ENCODE measurements at places on chromosomes 4 and X.

- DNase-seq = no peak
Observed at GRCh38 chr4:134862116-134862515, 660.5 kb upstream of the PABPC4L start.

GRCh38 chr4:185801471-185801870 lies 10.5 kb downstream of the SORBS2 start:
- no peak for DNase-seq

- no peak for DNase-seq
Observed at GRCh38 chrX:109384699-109385098, 97.2 kb downstream of the GUCY2F start.

DNA sequence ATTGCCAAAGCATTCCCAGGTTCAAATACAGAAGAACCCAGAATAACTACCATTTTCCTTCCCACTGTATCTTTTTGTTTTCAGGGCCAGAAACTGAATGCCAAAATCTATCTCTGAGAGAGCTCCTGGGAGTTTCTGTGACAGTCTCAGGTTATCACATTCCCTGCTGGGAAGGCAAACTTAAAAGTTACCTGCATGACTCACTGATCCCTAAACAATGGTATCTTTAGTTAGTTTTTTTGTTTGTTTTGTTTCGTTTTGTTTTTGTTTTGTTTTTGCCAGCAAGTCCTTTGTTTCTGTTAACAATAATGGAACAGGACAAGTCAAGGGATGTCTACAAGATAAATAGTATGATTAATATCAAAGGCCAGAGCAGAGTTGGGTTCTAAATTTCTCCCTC lies 34.3 kb downstream of the PAPSS1 start:
- no peak for DNase-seq

DNA sequence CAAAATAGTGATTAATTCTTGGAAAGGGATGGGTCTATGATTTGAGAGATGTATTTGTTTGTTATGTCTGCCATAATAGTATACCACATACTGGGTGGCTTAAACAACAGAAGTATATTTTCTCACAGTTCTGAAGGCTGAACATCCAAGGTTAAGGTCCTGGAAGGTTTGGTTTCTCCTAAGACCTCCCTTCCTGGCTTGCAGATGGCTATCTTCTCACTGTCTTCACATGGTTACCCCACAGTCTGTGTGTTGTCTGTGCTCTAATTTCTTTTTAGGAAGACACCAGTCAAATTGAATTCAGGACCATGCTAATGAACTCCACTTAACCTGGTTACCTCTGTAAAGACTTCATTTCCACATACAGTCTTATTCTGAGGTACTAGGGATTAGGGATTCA lies 25.6 kb downstream of the CXCL2 start:
- no peak for DNase-seq

DNA sequence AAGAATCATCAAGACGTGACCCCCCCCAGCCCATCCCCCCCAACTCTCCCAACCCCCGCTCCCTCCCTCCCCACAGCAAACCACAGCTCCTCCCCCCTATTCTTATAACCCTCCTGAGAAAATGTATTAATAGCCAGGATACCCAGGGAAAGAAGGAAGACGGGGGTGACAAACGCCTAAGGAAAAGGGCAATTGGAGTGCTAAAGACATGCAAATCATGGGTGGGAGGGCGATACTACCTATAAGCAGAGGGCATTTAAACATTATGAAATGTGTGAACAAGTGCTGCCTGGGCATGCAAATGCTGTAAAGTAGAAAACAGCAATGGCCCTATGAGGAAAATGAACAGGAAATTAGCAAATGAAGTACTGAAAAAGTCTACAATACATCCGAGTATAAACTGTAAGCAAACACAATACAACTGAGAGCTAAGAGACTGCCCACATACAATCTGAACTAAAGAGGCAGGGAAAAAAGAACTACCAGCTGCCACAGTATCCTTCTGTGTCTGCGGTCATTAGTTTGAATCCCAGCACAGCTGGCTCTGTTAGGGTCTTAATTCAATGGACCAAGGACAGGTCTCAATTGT lies 2.4 kb downstream of the CXXC4 start:
- DNase-seq = no peak

GRCh38 chr4:24244663-24245490 lies 339.5 kb downstream of the DHX15 start:
- DNase-seq = no peak

GRCh38 chr4:7947927-7948326 lies 8.3 kb upstream of the AFAP1 start:
- DNase-seq = no peak

DNA sequence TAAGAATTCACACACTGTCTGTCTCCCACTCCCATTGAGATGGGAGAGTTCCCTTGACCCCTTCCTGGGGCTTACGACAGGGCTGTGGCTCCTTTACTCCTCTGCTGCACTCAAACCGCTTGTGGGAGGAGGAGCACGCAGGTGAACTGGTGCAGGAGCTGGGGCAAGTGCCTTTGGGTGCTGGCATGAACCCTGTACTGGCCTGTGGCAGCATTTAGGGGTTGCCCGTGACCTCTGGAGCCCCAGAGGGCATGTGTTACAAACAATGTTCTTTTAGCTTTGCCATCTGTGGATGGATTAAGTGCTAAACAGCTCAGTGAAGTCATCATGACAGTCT lies 21.8 kb upstream of the FTHL17 start:
- no peak for DNase-seq

GRCh38 chr4:109004418-109004817 lies 241.6 kb upstream of the ETNPPL start:
- DNase-seq = no peak

GRCh38 chr4:72094059-72094797 lies 62.4 kb downstream of the NPFFR2 start:
- DNase-seq = no peak

DNA sequence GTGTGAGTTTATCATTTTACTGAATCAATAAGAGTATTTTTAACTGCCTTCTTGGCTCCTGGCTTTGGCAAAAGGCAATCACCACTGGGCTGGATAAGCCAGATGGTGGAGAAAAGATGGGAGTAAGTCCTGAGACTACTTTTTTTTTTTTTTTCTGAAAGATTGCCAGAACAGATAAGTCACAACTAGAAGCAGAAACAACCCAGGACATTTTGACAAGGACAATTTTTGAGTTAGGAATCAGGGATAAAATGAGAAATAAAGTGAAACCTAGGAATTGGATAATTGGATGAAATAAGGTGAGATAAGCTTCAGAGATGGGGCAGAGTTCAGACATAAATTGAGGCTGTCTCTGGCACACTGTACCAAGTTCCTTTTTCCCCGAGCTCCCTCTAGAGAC lies 471.0 kb downstream of the KLHL13 start:
- no peak for DNase-seq

DNA sequence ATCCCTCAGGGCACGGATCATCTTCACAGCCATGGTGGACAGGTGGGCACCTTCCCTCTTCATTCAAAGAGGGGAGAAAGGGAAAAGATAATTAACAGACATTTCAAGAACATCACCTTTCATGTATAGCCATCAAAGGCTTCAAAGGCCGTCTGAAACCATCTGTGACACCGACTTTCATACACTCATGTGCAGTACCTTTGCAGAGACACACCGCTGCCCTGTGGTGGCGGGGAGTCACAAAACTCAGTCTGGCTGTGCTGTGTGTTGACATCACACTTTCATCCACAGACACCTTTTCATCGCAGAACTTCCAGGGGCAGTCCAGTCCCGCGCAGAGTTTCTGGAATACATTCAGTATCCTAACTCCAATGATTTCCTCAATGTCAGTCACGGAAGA lies 47.6 kb upstream of the MTNR1A start:
- no peak for DNase-seq

DNA sequence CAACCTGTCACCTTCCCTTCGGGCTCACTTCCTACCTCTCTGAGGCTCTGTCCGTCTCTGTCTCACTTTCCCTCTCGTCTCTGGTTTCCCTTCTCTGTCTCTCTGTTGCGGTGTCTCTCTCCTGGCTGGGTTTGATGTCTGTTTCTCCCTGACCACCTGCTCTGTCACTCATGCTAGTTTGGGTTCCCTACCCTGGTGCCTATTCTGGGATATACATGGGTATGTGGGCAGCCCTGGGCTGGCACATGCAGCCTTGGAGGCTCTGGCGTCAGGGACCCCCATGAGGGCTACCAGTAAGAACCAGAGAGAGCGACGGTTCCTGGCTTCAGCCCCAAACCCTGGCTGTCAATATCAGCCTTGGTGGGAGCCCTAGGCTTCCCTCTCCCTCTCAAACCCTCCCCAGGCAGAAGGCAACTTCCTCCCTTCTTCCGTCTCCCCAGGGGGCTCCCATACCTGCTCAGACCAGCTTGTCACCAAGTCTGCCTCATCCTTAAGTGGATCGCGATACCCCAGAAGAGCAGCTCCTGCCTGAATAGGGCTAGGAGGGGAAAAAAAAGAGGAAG lies 314 bp downstream of the DNASE1L1 start:
- DNase-seq = no peak

- DNase-seq = no peak
Observed at GRCh38 chr4:119299741-119300100, 22.2 kb downstream of the FABP2 start.

GRCh38 chr4:153294631-153295030 lies 49.9 kb upstream of the MND1 start:
- no peak for DNase-seq

DNA sequence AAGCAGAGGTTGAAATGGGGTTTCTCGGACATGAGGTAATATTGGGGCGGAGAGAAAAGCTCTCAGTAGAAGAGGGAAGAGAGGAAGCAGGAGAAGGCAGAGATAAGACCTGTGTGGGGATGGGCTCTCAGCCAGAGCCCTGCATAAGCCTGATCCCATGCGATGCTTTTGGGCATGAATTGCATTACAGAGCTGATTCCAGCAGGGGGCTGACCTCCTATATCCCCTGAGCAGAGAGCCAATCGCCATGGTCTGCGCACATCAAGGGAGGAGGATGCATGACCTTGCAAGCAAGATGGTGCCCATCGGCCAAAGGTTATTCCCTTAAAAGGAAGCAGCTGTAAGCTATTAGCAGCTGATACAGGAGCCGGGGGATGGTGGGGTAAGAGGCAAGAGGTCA lies 7.6 kb downstream of the ANOS1 start:
- no peak for DNase-seq

DNA sequence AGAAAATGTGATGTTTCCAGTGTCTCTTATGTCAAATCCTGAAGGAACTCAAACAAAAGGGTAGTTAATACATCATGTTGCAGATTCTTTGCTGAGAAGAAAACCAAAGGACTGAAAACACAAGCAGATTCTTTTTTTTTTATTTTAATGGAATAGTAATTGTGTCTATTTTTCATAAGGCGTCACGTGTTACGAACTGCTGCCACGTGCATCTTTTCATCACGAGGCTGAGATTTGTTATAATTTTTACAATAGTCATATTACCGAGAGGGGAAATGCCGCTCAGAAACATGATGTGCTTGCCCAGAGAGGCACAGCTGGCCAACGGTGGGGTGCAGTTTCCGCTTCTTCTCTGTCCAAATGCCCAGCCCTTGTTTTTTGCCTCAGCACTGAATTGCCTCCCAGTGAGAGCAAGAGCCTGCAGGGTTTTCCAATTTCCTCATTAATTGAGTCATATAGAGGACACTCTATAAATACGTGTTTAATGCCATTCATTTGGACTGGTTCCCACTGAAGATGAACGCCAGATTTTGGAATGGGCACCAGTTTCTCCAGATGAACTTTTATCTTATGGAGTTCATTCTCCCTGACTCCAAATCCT lies 225.3 kb downstream of the STK32B start:
- DNase-seq = no peak

- DNase-seq = no peak
Observed at GRCh38 chr4:74934016-74934831, 1.3 kb downstream of the PARM1 start.

- DNase-seq = no peak
Observed at GRCh38 chr4:137032222-137032621, 500.1 kb downstream of the PCDH18 start.

GRCh38 chr4:4824232-4824631 lies 35.2 kb upstream of the MSX1 start:
- DNase-seq = no peak

- no peak for DNase-seq
Observed at GRCh38 chrX:74924449-74925224, 615 bp downstream of the NEXMIF start.

- no peak for DNase-seq
Observed at GRCh38 chr4:110344165-110344564, 131.8 kb upstream of the ENPEP start.

GRCh38 chrX:38205039-38205438 lies 15.6 kb downstream of the SRPX start:
- no peak for DNase-seq

GRCh38 chr4:104066533-104066932 lies 346.7 kb upstream of the TACR3 start:
- DNase-seq = no peak

- no peak for DNase-seq
Observed at GRCh38 chr4:15470128-15470475, 420 bp downstream of the CC2D2A start.

GRCh38 chrX:118423558-118423957 lies 72.1 kb upstream of the DOCK11 start:
- no peak for DNase-seq

DNA sequence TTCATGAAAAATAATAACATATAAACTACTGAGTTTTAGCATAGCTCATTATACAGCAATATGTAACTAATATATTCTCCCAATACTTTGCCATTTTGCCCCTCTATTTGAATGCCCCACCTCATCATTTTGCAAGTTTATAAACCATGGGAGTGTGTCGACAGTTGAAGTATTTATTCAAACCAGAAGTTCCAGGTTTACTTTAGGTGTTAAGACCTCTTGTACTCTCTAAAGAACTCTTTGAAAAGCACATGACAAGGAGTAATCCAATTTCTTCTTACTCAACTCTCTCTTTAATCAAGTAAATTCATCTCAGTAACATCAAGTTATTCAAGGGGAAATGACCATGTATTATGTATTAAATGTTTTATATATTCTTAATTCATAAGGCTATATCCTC lies 240.7 kb downstream of the COX18 start:
- no peak for DNase-seq

DNA sequence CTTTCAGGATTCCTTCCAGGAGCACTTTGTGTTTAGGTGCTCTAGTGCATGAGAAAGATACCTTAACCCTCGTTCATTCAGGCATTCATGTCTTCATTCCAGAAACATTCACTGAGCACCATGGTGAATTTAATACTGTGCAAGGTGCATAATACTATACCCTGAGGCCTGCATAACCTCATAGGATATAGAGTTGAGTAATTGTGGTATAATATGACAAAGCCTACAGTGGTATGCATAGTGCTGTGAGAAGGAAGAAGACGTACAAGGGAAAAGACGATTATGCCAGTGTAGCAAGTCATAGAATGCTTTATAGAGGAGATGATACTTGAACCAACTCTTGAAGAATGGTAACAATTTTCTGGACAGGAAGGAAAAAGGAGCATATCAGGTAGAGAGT lies 34.3 kb downstream of the MTM1 start:
- DNase-seq = no peak

GRCh38 chr4:121041307-121042090 lies 30.8 kb downstream of the NDNF start:
- no peak for DNase-seq

DNA sequence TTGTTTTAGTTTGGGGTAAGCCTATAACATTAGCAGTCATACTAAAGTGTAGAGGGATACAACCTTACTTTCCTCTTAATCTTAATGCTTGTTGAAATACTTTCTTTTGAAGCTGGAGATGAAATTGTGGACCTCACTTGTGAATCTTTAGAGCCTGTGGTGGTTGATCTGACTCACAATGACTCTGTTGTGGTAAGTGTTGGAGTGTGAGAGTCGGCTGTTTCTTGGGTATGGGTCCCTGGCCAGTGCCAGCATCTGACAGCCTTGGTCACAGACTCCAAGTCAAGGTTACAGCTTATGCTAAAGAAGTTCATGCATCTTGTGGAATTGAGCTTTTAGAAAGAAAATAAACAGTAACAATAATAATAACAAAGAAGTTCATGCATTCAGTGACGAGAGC lies 31.6 kb downstream of the RNF4 start:
- no peak for DNase-seq

GRCh38 chr4:147749811-147750321 lies 18.0 kb downstream of the ARHGAP10 start:
- no peak for DNase-seq
